ENCODE measurements at places on chromosomes 4 and X.

- no peak for DNase-seq
These were observed 236.1 kb upstream of the LDB2 start for GRCh38 chr4:17134565-17134964.

GRCh38 chr4:169052594-169052945 lies 42.5 kb upstream of the CBR4 start:
- no peak for DNase-seq

DNA sequence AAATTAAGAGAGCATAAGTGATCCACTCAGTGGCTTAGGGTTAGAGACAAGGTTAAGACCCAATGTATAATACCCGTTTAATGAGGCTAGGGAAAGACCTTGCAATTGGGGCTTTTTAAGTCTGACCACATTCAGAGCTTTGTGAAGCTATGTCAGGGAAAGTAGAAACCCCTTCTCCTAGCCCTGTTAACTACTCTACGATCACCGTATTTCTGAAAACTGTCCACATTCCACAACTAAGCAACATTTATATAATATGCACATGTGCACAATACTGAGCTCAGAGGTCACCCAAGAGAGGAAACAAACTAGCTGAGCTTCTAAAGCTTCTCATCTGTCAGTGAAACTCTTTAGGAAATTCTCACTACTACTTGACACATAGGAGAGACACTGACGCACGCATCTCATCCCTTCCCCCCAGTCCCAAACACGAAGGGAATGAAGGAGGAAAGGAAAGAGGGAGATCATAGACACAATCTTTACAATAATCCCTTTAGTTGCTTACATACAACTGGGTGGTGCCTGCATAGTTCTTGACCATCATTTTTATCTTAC lies 56.2 kb downstream of the METTL14 start:
- DNase-seq, result no peak

DNA sequence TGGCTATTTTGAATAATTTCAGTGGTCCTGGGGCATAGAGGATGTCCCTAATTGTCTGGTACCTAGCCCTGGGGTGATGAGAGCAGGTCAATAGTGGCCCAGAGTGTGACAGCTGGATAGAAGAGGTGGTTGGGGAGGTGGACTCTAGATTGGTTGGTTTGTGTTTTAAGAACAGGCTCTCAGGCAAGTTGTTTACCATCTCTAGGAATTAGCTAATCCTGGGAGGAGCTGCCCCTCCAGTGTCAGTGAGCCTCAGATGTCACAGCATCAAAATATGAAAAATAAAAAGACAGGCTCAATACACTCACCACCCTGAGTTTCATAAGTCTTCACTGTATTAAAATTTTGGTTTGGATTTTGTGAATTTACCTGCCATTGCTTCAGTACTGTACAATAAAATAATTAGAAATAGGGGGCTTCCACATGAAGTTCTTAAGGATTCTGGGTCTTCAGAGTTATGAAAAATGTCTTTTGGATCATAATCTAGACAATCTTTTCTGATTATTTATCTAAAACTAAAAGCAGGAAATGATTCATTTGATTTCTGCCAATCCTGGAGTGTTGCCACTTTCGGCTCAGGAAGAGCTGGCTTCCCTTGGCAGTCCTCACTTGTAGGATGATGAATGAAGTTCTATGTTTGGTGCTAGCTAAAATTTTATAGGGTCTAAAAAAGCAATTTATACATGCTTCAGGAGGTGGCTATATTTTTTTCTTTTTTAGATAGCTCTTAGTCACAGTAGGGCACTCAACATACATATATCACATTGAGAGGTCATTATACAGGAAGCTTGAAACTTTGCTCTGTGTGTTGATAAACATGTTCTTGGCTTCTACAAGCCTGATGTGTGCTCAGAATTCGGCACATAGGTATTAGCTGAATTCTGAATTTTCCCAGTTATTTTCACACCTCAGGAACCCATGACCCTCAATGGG lies 395.1 kb downstream of the RAB28 start:
- DNase-seq, result no peak

DNA sequence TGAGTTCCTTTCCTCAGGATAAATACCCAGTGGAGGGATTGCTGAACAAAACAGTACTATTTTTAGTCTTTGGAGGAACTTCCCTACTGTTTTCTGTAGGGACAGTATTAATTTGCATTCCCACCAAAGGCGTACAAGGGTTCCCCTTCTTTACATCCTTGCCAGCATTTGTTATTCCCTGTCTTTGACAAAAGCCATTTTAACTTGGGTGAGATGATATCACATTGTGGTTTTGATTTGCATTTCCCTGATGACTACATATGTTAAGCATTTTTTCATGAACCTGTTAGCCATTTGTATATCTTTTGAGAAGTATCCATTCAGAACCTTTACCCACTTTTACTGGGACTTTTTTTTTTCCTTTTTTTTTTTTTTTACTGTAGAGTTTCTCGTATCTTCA lies 126.2 kb upstream of the ANXA10 start:
- DNase-seq, result no peak

GRCh38 chr4:110988722-110989121 lies 365.8 kb upstream of the PITX2 start:
- no peak for DNase-seq

DNA sequence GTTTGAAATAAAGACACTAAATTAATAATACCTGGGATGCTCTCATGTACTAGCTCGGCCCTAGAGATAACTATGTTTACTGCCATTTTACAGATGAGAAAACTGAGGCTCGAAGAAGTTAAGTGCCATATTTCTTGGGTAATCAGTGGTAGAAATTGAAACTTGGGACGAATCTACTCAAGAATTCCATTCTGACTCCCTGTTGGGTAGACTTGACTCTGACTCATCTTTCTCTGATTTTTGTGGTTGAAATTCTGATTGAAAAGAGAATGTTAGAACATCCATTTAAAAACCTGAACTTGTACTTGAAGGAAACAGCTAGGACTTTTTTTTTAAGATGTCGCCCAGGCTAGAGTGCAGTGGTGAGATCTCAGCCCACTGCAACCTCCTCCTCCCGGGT lies 50.1 kb upstream of the NSUN7 start:
- DNase-seq, result no peak

- no peak for DNase-seq
These were observed at the start of gene FRMPD3 for GRCh38 chrX:107448998-107449835. FRMPD3 (plus strand) TSS chrX:107449652; CDS start chrX:107526589, 76,937 bp downstream.

DNA sequence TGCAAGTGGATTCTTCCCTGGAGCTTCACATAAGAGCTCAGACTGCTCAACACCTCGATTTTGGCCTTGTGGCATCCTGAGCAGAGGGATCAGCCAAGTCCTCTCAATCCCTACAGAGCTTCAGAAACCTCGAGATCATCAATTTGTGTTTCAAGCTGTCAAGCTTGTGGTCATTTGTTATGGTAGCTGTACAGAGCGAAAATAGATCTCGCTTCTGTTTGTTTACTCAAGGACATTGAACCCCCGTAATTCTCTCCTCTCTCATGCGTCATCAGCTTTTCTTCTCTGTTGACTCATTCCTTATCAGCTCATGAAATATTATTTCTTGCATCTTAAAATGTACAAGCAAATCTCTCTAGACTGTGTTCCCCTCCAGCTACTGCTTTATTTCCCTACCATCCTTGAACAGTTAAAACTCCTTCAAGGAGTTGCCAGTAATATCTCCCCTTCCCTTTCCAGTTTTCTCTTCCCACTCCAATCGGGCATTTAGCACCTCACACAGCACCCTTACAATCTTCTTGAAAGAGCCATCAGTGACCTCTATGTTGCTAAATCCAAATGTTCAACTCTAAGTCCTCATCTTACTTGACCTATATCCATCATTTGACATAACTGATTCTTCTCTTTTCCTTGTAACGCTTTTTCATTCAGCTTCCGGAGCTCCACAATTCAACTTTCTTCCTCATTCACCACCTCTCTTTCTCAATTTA lies 106.2 kb upstream of the FAT1 start:
- peak; percentile 82 for DNase-seq

DNA sequence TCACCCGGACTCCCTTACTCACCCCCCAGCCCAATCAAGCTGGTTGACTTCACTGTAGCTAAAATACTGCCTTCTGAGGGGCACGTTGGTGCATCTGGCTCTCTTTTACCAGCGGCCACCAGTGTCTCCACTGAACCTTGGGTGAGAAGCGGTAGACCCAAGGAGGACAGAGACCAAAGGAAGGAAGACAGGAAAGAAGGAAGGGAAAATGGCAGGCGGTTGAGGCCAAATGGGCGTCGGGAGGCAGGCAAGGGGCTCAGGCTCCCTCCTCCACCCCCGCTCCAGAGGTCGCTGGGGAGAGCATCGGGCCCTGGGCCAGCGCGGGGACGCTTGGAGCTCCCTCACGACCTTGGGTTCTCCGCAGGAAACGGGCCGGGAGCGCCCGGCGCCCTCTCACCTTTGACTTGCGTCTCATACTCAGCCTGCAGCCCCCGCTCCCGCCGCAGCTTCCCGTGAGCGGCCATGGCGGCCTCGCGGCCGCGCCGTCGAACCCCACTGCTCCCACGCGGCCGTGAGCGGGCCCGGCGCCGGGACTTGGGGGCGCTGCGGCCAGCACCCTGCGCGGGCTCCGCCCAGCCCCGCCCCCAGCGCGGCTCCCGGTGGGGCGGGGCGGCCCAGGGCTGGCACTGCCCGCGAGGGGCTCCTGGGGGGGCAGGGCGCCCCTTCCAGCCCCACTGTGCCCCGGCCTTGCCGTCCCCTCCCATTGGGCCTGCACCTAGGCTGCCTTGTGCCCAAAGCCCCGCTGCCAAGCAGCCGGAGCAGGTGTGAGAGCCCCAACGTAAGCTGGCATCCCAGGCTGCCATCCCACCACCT lies at the start of gene ARHGAP4:
TSS of gene ARHGAP4 (minus strand) at position 526 of the 813 bp plus-strand sequence. CDS start at position 464, 62 bp downstream.
- DNase-seq, result no peak

GRCh38 chr4:23235628-23236390 lies 543.1 kb downstream of the GBA3 start:
- DNase-seq, result no peak

GRCh38 chr4:186623546-186623945 lies 68.2 kb upstream of the MTNR1A start:
- DNase-seq, result no peak

GRCh38 chr4:25321703-25322102 lies 9.1 kb downstream of the ZCCHC4 start:
- DNase-seq, result no peak

DNA sequence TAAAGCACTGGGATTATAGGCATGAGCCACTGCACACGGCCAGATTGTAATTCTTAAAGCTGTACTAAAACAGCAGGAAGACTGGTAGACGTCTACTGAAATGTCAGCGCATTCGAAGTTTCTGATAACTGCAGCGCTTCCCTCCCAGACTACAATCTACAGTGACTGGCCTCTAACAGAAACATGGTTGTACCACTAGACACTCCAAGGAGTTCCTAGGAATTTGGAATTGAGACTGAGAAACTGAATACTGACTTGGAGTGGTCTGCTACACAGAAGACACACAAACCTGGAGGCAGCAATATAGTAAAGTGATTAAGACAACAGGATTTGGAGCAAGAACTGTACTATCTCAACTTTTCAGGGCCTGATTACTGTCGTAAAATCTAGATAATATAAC lies 937 bp downstream of the HELQ start:
- DNase-seq, result no peak

DNA sequence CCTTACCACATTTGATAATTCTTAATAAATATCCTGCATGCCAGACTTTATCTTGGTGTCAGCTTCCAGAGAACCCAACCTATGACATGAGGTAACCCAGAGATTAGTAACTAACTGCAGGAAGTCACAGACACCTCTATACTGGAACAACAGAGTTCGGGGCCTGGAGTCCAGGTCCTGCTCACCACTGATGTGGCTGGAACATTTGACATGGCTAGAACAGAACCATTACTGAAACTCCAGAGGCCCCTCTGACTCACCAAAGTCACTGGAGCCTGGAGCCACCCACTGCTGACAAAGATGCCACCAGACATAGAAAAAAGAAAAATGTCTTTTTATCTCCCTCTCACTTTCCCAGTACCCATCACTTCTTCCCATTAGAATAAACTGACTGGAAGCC lies 403.7 kb downstream of the MID1IP1 start:
- no peak for DNase-seq

DNA sequence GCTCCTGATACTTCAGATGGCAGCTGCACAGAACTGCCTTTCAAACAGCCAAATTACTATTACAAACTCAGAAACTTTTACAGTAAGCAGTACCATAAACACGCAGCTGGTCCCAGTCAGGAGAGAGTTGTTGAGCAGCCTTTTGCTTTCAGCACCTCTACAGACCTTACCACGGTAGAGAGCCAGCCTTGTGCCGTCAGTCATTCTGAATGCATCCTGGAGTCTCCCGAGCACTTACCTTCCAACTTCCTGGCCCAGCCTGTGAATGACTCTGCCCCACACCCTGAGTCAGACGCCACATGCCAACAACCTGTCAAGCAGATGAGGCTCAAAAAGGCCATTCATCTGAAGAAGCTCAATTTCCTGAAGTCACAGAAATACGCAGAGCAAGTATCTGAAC lies 12.4 kb downstream of the ZBTB49 start:
- no peak for DNase-seq

- peak; percentile 8 for DNase-seq
These were observed 19.7 kb upstream of the ACSL1 start for GRCh38 chr4:184845367-184846021.

DNA sequence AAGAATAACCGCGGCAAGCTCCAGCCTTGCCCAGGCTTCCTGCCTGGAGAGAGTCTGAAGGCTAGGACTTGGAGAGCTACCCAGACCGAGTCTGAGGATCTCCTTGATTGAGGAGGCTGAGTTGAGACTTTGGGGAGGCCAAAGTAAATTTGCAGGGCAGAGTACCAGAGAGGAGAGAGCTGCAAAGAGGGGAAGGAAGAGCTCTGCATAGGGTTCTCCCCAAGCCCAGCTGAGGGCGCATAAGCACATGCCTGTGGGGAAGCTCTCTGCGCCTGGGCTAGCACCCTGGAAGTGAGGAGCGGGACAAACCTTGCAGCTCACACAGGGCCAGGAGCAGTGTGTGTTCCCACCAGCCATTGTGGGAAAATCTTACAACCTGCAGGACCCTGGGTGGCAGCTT lies 56.1 kb downstream of the FAM193A start:
- DNase-seq, result no peak

- no peak for DNase-seq
These were observed 330.8 kb upstream of the KLF3 start for GRCh38 chr4:38333219-38333618.

- DNase-seq, result peak; percentile 59
These were observed at the start of gene SEL1L3 for GRCh38 chr4:25862411-25863346. SEL1L3 (minus strand) TSS chr4:25862988; CDS start chr4:25862836, 152 bp downstream.

- DNase-seq, result peak; percentile 73
These were observed at the start of gene CAMK2D for GRCh38 chr4:113761620-113762185. CAMK2D (minus strand) TSS chr4:113761738; CDS start chr4:113761068, 670 bp downstream.

DNA sequence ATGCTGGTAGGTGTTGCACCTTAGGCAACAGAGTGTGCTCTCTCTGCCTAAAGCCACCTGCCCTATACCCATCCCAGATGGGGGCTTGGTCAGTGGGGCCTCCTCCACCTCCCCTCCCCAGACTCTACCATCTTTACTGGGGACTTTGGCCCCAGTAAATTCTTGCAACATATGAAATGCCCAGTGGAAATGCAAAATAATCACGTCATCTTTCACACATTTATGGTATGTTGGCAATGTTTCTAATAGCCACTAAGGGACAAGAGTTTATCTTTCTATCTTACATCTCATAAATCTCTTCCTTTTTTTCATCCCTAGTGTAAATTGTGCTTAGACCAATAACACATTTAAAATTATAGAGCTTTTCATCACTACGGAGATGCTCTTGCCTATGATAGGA lies 103.0 kb upstream of the MAML3 start:
- DNase-seq, result no peak

Measured in LoVo (cell line).